Right lung (tissue), 10 donors: ENCODE measurements at places on chromosomes 7 and 10.

DNA sequence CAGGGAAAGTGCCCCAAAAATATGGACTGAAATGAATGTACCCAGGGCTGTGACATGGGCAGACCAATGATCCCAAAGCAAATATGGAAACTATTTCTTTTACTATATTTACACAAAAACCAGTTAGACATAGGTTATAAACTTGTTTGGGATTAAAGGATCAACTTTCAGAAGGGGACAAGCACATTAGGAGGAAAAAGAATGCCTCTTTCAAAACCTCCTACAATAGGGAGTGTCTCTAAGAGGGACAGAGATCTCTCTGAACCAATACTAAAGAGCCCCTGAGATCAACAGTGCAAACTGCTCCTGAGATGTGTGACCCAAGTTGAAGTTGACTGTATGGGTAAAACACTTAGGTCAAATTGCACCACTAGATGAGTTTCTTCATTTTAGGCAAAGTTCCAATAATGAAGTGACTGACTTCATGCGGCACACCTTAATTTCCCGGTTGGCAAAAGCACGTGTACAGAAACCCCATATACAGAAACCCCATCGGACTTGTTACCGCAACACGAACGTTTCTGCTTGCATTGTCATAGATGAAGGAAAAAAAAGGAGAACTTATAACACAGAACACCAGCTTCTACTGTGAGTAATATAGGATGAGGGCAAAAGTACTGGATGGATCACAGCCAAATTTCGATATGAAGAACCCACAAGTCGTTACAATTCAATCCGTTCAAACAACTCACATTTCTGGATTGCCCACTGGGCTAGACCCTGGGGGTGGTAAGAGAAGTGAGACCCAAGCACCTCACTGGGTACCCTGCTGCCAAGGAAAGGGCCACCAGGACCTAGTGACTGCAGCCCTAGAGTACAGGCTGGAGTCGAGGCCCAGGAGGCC, 4.3 kb downstream of the SVIL start:
- DNase-seq: no peak

DNA sequence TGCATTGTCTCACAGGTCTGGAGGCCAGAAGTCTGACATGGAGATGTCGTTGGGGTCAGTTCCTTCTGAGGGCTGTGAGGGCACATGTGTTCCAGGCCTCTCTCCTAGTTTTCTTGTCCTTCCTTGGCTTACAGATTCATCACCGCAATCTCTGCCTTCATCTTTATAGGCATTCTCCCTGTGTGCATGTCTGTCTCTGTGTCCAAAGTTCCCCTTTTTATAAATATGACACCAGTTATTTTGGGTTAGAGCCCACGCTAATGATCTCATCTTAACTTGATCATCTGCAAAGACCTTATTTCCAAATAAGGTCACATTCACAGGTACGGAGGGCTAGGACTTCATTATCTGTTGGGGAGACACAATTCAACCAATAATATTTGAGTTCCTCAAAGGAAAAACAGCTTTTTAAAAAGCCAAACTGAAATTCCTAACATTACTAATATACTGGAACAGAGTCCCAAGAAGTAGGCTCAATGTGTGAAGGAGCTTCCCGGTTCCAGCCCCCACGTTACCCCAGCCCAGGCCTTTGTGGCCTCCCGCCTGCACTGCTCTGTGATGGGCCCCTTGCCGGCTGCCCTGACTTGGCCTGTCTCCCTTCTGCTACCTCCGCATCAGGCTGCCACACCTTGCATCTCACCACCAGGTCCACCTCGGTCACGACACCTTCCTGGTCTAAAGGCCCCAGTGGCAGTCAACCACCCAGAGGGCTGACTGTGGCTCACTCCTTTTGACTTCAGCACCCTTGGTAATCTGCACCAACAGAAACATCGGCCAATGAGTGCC, 142.7 kb downstream of the KCNMA1 start:
- DNase-seq: no peak

- DNase-seq: no peak
Measured at GRCh38 chr10:79077488-79078173, 8.9 kb downstream of the ZMIZ1 start.

DNA sequence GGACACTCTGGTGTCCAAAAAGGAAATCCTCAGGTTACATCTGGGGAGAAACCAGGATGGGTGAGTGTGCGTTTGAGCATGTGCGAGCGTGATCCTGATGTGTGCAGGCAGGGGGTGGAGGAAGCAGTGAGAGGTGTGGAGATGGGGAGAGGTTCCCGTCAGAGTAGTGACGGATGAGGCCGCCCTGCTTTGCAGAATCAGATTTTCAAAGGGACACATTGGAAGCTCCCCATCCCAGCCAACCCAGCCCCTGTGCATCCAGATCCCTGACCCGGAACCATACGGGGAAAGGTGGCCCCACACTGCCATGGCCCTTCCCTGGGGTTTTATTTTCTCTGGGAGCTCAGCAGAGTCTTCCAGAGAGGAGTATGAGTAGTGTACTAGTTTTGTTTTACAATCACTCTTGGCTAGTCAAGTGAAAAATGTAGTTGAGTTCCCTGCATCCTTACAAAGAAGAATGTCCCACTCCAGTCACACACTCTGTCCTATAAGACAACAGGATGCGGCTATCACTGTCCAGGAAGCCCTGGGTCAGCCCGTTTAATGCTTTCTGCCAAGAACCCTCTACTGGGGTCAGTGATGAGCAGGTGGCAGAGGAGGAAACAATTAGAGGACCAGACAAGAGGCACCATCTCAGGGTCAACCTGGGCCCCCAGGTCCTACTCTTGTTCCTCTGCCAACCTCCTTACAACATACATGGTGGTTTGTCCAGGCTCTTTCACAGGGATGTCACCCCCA, 46.8 kb upstream of the PDLIM1 start:
- DNase-seq: no peak

GRCh38 chr10:29691564-29692072, 56.8 kb upstream of the SVIL start:
- no peak for DNase-seq

DNA sequence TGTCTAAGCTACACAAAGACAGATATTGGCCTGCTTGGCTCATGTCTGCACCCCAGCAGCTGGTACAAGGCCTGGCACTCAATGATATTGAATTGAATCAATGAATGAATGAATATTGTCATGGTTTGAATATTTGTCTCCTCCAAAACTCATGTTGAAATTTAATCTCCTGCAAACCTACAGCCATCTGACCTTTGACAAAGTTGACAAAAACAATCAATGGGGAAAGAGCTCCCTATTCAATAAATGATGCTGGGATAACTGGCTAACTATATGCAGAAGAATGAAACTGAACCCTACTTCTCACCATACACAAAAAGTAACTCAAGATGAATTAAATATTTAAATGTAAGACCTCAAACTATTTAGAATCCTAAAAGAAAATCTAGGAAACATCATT, 144.7 kb downstream of the CYP26A1 start:
- no peak for DNase-seq

DNA sequence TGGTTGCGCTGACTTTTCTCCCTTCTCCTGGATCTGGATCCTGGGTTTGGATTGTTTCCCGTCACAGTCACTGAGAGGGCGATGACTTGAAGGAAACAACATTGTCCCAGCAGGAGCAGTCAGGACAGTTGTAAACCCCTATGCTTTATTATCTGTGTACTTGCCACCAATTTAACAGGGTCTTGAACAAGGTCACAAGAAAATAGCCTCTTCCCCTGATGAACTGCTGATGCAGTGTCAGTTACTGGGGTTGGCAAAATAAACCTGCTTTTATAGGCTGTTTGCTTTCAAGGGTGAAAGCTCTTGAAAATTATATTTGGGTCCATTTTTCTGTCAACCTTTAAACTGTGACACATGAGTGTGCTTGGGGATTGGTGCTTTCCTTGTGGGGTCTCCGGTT, 238.9 kb downstream of the ACTR3B start:
- no peak for DNase-seq

DNA sequence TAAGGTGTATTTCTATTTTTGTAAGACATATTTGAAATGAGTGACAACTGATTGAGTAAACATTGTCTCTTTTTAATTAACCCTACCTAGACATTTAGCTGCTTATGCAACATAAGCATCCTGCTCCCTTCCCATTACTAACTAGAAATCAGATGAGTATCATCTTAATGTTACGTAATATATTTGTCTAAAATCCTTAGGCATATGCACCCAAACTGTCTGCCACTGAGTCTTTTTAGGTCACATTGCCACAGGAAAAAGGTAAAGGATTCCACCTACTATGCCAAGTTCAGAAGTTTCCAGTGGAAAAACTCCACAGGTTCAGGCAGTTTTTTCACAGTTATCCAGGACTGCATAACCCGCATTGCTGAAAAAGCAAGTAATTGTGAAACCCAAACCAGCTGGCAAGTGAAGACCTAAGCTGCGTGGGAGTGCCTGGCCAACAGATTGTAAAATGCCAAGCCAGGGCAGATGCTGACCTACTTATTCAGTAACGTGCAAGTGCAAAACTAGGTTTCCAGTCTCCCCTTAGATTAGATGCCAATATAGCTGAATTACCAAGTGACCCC, 983.7 kb downstream of the GATA3 start:
- no peak for DNase-seq
